ENCODE measurements at places on chromosomes 5 and 9.

DNA sequence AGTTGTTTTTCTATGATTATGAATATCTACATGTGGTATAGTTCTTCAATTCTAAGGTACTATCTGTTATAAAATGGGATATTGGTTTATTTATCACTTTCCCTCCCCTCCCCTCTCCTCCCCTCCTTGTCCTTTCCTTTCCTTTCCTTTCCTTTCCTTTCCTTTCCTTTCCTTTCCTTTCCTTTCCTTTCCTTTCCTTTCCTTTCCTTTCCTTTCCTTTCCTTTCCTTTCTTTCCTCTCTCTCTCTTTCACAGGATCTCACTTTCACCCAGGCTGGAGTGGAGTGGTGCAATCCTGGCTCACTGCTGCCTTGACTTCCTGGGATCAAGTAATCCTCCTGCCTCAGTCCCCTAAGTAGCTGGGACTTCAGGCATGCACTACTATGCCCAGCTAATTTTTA is 466.8 kb downstream of the DMAC1 start:
- DNase-seq, result no peak

- DNase-seq, result no peak
These were observed 32.0 kb downstream of the SLC46A2 start for GRCh38 chr9:112858625-112859147.

DNA sequence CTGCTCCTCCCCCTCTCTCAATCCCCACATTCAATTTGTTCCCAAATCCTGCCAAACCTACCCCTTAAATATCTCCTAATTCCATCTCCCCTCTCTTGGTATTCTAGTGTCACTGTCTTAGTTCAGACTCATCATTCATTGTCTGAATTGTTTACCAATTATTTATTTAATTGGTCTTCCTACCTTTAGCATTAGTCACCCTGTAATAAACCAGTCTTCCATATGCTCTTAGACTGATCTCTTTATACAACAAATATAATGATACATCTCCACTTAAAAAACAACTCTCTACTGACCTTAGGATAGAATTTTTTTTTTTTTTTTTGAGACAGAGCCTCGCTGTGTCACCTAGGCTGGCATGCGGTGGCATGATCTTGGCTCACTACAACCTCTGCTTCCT is 51.4 kb downstream of the RFK start:
- DNase-seq, result no peak

DNA sequence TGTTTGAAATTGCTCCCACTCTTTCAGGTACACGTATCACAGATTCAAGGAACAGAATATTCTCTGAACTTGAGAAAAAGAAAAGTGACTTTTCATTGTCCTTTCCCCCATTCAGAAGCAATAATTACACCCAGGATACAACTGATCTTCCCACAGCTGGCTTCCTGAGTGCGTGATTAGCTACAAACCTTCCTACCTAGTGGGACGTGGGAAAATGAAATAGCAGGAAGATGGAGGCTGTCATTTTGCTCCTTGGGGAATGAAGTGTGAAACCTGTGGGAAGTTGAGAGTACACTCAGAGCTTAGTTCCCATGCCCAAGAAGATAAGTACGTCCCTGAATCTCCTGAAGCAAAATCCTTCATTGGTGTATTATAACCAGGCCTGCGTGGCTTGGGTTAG is 2.6 kb downstream of the TAS2R1 start:
- no peak for DNase-seq

DNA sequence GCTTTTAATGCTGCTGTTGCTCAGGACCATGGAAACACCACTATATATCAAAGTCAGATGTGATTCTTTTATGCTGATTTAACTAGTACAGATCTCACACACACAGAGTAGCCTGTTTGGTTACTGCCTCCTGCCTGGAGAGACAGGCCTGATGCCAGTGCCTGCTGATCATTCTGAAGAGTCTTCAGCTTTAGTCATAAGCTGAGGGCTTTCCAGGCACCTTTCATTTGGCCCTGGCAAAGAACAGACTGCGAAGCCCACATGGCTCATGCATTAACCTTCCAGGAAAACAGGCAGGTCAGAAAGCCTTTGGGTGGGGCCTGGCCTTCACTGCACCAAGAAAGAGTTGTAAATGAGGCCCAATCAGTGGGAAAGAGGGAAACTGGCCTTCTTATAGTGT is 144.7 kb downstream of the SAXO1 start:
- DNase-seq, result no peak

DNA sequence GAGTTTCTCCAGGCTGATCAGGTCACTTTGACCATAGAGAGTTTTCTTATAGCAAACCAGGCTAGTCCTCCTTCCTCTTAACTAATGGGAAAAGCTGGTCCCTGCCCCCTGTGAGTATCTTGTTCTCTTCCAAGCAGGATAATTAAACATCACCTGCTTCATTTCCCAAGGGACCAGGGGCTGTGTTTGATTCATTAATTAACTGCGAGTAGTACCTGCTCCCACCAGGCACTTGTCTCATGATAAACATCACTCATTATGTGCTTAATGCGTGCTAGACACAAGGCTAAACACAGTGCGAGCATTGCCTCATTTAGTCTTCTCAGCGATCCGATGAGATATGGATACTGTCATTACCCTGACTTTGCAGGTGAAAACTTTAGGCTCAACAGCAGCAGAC is 1.7 kb upstream of the FAM163B start:
- no peak for DNase-seq

- DNase-seq, result no peak
These were observed 597 bp upstream of the IRX4 start for GRCh38 chr5:1883120-1883924.

DNA sequence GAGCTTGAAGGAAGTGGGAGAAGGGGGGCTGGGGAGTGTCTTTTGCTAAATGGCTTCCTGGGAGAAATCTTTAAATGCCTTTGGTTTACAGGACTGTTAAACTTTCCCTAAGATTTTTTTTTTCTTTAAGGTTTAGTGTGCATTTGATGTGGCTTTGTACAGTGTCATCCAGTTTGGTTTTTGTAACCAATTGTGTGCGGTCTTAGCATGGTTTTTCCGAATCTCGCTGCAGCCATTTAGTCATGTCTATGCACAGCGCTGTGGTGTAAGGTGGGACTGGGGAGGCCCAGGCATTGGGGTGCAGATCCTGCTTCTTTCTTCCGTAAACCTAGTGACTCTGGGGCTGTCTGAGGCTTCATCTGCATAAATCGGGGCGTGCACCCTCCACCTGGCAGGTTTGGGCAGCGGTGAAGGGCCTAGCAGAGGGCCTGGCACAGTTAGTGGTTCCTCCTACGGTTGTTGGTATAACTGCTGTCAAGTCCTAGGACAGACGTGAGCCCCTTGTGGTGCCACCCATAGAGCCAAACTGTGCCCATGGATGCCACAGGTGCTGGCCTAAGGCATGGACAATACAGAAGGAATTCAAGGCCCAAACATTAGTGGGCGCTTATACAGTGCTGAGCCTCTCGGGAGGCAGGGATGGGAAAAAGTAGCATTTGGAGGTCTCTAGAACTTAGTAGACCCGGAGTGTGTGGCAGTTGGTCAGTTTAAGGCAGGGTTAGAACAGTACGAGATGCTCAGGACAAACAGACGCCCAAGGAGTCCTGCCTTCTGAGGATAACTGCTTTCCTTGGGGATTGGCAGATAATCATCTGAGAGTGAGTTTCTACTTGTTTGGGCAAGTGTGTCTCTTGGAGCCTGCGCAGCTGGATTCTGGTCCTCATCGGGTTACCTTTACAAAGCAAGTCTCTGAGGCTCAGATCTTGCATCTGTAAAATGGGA is 1.5 kb downstream of the PRRC2B start:
- DNase-seq, result no peak

- no peak for DNase-seq
These were observed 23.3 kb downstream of the SGCD start for GRCh38 chr5:156350256-156350655.

DNA sequence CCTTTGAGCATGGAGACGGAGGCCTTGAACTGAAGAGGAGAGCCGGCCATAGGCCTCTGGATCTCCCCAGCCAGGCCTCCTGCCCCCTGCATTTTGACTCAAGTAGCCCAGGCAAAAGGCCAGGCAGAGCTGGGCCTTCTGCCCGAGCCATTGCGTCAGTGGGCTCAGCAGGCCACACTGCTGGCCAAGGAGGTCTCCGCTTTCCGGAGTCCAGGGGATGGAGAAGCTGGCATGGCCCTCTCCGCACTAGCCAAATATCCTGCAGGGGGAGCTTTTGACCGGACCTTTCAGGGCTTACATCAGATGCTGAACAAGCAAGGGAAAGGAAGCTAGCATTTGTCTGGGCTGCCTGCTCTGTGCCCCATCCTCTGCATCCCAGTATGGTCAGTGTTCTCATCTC is 386.8 kb downstream of the TRIM36 start:
- no peak for DNase-seq

DNA sequence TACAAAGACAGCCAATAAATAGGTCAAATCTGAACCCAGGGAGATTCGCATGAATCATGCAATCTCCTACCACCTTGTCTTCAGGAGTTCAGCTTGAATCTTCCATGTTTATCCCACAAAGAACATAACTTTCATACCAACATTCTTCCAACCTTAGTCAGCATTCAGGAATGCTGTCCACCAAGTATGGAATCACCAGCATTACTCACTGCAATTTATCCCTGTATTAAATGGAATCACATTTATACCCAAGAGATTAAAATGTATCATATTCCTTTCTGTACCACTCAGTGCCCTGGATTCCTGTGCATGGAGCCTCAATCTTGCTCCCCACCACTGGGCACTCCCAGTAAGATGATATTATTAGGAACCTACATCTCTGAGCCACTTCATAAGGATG is 162.6 kb downstream of the GLIS3 start:
- peak; percentile 95 for DNase-seq

GRCh38 chr5:88674356-88675167 is 208.4 kb downstream of the MEF2C start:
- DNase-seq, result no peak

- no peak for DNase-seq
These were observed 15.8 kb upstream of the CACFD1 start for GRCh38 chr9:133443982-133444381.

GRCh38 chr9:92576175-92576574 is 40.4 kb upstream of the ECM2 start:
- no peak for DNase-seq

- DNase-seq, result no peak
These were observed 217.9 kb downstream of the EPB41L4A start for GRCh38 chr5:112201141-112201540.

- DNase-seq, result no peak
These were observed 98.0 kb upstream of the PITX1 start for GRCh38 chr5:135131801-135132680.

DNA sequence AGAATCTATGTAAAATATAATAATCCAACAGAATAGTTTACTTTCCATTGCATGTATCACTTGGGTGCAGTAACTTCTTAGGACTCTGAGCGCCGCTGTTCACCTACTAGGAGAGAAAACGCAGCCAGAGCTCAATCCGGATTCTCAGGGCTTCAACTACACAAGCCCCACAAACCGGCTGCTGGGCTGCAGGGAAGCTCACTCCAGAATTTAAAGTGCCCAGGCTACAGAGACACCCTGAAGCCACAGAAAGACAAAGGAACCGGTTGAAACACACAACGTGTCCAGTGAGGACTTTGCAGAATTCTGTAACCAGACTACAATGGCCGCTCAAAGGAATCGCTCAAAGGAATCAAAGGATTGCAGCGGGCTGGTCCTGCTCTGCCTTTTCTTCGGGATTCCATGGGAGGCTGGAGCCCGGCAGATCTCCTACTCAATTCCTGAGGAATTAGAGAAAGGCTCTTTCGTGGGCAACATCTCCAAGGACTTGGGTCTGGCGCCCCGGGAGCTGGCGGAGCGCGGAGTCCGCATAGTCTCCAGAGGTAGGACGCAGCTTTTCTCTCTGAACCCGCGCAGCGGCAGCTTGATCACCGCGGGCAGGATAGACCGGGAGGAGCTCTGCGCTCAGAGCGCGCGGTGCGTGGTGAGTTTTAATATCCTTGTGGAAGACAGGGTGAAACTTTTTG is at the start of gene PCDHGA10:
Gene PCDHGA10 (plus strand): TSS at position 134 of the 686 bp plus-strand sequence. CDS start 189 bp downstream, at position 323.
- DNase-seq, result no peak

DNA sequence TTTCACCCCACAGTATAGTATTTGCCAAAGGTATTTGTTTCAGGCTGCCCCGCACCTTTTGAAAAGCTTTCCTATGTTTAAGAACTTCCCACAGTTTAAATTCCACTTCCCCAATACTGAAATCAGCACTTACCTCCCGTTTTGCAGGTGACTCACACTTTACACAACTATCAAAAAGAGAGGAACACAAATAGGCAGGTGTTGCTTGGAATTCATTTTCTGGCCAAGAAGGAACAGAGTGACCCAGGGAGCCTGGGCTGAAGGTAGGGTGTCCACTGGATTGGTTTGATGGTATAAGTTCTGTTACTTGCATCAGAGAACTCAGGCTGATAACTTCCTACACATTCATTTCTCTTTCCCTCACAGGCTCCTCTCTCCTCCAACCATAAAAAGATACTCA is 60.1 kb upstream of the SLC30A5 start:
- no peak for DNase-seq

GRCh38 chr5:116553366-116553765 is 21.3 kb downstream of the SEMA6A start:
- no peak for DNase-seq

DNA sequence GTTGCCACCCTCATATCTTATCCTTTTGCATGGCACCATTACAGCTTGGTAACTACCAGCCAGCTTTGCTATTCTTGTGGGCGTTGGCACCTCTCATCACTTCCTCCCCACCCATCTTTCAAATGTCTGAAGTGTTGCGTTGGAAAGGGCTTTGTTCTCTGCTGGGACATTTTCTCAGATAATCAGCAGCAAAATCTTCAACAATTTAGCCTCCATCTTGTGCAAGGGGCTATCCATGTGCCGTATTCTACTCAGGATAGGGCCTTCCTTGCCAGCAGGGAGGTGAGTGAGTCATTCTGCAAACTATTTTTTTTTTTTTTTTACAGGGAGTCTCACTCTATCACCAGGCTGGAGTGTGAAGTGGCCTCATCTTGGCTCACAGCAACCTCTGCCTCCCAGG is 62.1 kb upstream of the NUDT12 start:
- DNase-seq, result no peak

- no peak for DNase-seq
These were observed 51.7 kb downstream of the ERGIC1 start for GRCh38 chr5:172885597-172886340.

DNA sequence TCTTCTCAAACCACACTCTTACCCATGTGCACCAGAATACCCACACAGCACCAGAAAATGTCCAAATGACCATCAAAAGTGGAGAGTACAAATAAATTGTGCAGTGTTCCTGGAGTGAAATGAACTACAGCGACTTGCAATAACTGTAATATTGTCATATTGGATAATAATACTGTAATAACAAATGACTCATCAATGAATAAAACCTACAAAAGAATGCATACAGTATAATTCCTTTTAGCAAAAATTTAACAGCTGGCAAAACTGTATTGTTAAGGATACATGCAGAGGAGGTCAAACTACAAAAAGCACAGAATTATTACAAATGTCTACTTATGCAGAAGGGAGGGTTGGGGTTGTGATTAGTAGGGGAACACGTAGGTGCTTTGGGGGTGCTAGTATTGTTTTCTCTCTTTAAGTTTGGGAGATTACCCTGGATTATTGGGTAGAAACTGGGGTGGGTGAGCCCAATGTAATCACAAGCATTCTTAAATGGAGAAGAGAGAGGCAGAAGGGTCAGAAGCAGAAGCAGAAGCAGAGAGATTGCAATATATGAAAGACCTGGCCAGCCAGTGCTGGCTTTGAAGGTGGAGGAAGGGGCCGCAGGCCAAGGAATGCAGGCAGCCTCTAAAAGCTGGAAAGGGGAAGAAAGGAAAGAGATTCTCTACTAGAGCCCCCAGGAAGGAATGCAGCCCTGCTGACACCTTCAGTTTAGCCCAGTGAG is 21.8 kb downstream of the IRF1 start:
- DNase-seq, result no peak

- no peak for DNase-seq
These were observed 75.6 kb downstream of the HMCN2 start for GRCh38 chr9:130341128-130341527.

Data from fibroblast of skin of left biceps (primary cell).